ENCODE measurements at places on chromosomes 12 and 14.
A peak's percentile ranks its signal among the peaks of the same experiment; 100 is the strongest.

DNA sequence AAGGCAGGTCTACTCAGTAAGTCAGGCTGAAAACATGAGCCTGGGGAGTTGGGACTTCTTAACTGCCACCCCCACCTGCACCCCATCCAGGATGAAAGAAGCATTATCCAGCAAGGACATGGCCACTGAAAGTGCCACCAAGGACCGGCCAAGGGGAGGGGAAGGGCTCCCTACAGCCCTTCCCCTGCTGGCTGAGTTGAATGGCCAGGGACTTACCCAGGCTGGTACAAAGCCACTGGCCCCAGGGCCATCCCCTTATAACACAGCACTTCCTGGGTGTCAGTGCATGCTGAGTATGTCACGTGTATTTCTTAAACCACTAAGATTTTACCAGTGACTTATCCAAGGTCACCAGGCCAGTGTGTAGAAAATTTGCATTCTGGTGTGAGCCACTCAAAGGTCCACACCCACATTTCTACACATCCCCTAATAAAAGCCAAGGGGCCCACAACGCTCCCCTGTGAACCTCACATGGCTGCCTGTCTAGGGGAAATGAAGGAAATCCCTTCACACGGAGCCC lies 29.3 kb upstream of the ZFP36L1 start:
- DNase-seq, result no peak

DNA sequence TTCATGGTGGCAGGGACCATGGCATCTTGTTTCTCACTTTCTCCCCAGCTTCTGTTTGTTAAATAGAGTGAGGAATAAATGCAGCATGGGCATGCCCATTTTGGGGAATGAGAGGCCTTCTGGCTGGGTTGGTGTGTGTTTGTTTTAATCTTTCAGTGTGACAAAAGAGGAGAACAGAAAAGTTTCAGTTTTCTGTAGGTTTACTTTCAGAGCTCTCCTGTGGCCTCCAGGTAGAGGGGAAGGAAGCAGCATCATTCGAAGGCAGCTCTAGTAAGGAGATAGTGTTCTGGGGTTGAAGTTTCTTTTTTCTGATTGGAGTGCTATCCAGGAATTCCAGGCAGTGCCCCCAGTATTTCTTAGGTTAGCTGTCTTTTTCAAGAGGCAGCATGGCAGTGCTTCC lies 15.3 kb downstream of the MSRB3 start:
- DNase-seq, result no peak

- no peak for DNase-seq
Observed at GRCh38 chr12:75315518-75315917, 14.6 kb downstream of the CAPS2 start.

DNA sequence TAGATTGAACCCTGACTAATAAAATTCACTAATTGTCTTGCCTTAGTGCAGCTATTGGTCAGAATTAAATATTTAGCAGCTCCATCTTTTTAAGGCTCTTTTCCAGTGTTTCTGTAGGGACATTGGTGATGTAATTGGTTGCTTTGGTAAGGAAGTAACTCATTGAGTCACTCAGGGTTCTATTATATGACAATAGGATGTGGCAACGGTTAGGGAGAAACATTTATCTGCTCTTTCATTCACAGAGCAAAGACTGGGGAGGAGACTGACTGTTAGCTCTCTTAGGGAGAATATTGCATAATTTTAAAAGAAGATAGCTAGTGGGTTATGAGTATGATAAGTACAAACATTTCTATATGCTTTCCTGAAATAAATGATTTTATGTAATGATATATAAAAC lies 616.5 kb downstream of the TRHDE start:
- DNase-seq, result no peak

- DNase-seq, result no peak
Observed at GRCh38 chr12:51888316-51889215, 663 bp downstream of the ANKRD33 start.

- DNase-seq, result no peak
Observed at GRCh38 chr14:87041290-87042020, 951.5 kb downstream of the GALC start.

DNA sequence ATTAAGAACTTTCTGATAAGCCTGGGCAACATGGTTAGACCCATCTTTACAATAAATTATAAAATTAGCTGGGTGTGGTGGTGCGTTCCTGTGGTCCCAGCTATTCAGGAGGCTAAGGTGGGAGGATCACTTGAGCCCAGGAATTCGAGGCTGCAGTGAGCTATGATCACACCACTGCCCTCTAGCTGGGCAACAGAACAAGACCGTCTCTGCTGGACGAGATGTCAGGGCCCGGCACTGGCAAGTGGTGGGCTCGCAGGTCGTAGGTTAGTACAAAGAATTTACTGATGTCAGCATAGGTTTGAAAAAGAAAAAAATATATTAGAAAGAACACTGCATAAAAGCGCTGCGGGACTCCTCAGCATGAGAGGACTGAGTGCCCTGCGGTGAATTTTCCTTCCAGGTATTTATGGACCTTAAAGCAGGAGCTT lies 15.7 kb upstream of the VSIG10 start:
- no peak for DNase-seq

- no peak for DNase-seq
Observed at GRCh38 chr12:5257763-5258495, 174.0 kb upstream of the NTF3 start.

- DNase-seq, result no peak
Observed at GRCh38 chr14:55832122-55832911, 252.3 kb downstream of the KTN1 start.

DNA sequence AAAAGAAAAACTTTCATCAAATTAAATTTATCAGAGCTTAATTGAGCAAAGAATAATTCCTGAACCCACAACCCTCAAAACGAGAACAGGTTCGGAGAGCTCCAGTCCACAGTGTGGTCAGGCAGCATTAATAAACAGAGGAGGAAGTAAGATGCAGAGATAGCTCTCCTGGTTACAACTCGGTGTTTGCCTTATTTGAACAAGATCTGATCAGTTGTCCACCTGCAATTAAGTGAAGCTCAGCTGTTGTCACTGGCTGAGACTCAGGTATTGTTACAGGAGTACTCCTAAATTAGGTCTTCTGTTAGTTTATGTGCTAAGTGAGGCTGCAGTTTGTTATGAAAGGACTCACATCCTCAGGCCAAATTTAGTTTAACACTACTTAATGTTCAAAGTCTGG lies 451.4 kb upstream of the PDE3A start:
- DNase-seq, result no peak

DNA sequence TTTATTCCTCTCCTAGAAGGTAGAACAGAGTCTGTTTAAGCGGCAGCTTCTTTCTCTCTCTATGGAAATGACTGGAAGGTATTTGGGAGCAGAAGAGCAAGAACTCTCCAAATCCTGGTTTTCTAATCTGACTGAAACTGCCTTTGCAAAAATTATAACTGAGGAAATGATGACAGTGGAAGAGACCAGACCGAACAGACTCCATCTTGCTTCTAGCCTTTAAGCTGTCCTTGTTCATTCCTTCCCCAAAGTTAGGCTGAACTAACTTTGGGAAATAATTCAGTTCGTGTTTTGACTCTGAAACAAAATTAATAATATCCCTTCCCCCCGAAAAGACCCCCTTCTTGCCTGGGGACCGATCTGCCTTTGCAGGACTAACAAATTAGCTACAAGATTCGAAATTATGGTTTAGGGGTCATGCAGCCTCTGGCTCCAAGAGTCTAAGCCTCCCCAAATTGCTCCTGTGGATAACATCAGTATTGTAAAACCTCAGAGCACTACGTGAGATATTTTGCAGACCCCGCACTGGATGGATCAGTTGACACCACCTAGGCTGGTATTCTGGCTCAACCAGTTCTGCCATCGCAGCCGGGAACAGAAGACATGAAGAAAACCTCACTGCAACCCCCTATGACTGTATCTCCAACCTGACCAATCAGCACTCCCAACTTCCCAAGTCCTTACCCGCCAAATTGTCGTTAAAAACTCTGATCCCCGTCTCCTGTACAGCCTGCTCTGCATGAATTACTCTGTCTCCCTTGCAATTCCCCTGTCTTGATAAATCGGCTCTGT lies 14.1 kb downstream of the SELPLG start:
- DNase-seq, result no peak

DNA sequence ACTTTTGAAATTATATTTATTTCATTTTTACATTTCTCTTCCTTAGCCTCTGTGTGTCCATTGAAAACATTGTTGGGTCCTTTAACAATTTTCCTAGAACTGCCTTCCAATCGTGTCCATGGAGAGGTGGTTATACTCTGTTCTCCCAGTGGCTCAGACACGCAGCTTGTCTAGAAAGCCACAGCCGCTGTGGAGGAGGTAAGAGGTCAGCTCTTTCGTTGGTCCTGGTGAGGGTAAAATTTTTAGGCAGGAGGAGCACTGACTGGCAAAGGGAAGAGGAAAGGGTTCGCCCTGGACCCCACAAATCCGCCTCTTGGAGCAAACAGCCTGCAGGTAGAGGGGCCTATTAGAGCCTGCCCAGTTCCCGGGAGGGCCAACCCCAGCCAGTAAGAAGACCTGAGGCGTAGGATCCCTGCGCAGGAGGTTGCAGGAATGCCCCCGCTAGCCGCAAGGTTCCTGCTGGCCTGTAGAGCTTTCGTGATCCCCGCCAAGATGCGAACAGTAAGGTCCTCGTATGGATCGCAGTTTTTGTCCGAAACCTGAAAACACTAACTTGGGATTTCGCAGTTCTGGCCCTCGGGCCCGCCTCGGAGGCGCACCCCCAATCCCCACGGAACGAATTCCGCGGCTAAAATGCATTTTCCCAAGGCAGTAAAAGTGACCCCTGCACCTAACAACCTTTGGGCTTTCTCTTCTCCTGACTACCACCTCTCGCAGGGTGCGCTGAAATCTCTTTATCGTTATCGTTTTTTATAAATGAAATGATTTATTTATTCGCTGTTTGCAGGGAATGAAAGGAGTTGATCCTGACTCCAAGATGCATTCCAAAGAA lies 7.5 kb upstream of the PAX9 start:
- DNase-seq, result no peak

- no peak for DNase-seq
Observed at GRCh38 chr12:119781804-119782203, 95.3 kb downstream of the CIT start.

DNA sequence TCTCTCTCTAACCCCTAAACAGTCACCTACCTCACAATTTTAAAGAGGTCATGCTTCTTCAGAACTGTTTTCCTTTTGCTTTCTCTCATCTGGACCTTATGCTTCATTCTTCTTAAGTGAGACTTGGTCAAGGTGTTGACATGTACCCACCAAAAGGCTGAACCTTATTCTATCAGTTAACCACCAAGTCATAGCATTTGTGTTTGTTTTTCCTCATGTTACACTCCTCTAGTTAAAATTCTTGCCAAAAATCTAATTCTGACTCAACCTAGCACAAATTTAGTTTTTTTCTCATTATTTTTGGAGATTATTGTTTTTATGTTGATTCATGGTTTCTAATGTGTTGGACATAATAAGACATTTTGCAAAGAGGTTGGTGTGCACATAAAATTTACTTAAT lies 578.6 kb downstream of the SLC16A7 start:
- no peak for DNase-seq

DNA sequence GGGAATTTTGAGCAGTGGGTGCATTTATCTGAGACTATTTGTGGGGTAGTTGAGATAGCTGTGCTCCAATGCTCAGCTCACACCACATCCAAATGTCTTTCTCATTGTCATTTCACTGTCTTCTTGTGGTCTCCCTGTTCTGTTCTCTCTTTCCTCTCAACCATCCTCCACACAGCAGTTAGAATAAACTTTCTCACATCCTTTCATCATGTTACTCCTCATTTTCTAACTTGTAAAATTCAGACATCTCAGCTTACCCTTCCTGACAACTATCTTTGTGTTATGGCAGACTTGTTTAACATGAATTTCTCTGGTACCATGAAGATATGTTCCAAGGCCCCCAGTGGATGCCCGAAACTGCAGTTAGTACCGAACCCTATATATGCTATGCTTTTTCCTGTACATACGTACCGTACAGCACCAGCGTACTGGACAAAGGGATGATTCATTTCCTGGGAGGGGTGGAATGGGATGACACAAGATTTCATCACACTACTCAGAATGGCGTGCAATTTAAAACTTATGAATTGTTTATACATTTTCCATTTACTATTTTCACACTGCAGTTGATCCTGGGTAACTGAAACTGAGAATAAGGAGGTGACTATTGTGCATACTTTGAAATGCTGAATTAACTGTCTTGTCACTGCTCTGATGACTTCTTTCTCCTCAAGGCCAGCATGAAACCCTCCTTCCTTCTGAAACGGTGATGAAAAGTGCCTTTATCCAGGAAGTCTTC lies 177.1 kb upstream of the SLC38A2 start:
- DNase-seq, result no peak

- DNase-seq, result peak; percentile 96
Observed at GRCh38 chr14:28766469-28766955, at the start of gene FOXG1. FOXG1 (plus strand) TSS chr14:28766787; CDS start chr14:28767280, 493 bp downstream.

DNA sequence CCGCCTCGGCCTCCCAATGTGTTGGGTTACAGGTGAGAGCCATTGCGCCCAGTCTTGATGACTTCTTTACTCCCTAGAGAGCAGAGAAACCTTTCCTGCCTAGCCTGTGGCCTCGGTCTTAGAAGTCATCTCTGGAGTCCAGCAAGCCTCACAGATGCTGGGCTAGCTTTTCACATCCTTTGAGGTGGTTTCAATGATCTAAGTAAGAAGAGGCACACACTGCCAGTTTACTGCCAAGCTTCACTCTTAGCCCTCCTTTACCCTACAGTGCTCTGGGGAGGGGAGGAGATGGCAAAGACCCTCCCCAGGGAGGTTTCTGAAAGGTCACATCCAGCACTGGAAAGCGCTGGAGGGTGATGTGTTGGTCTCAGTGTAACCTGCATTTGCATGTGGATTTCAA lies 304.8 kb downstream of the PCNX1 start:
- DNase-seq, result no peak

DNA sequence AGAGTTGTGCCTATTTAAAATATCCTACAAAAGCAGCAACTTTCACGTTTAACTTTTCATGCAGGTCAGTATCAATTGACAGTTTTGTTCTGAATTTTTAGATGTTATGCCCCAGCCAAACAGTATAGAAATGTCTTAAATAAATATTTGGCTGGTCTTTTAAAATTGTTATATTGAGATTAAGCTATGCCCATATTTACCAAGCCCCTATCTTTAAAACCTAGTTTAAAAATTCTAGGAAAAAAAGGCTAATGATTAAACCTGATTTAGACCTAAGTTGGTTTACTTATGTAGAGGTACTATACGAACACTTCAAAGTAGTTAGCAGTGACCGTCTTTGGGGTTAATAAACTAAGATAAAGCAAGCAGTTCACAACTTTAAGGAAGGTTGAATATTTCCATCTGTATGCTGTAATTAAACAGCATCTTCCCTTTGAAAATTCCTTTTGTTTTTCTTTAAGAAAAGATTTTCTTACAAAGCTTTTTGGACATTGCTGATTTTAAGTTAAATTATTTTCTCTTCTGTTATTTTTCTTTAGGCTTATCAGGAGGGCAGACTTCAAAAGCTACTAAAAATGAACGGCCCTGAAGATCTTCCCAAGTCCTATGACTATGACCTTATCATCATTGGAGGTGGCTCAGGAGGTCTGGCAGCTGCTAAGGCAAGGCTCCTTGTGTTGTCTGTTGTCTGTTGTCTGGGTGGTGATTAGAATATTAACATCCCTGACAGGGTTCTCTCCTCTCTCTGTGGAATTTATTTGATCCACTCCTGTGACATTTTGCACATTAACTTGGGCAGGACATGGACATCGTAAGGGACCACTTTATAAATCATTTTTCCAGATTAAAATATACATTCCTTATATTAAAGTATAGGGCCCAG lies 7.5 kb downstream of the EID3 start:
- DNase-seq, result no peak

- DNase-seq, result no peak
Observed at GRCh38 chr14:104822821-104823615, 22.1 kb downstream of the ZBTB42 start.

- DNase-seq, result no peak
Observed at GRCh38 chr12:117809509-117809908, 159.3 kb downstream of the KSR2 start.
